ENCODE measurements at places on chromosomes 7 and 10. TPM values are rescaled to one million over a fixed set of nuclear protein-coding genes. Genes with fewer than 3 reads are reported as not detected.

DNA sequence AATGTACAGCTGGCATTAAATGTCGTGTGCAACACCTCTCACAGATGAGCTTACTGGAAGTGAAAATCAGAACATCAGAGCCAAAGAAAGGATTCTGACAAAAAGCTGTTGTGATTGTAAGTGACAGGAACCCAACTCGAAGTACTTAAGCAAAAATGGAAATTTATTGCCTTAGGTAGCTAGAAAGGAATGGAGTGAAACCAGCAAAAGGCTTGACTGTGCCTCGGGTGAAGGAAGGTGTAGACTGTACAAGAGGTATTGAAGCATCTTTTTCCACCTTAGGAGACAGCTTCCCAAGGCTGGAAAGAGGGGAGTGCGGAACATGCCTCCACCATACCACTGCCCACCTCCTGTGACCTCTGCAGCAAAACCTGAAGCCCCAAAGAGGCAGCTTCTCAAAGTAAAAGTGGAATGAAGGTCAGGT is 27.3 kb upstream of the ITGB1 start:
- no peak for DNase-seq

GRCh38 chr10:93300981-93301380 is 181.2 kb downstream of the MYOF start:
- no peak for DNase-seq

Gene EPO
- not detected for total RNA-seq

Gene SPDYE11
- not detected for total RNA-seq

Gene CRYGN
- total RNA-seq = not detected

- peak; percentile 51 for DNase-seq
Measured at GRCh38 chr10:64733980-64734379, 1212.8 kb downstream of the REEP3 start.

DNA sequence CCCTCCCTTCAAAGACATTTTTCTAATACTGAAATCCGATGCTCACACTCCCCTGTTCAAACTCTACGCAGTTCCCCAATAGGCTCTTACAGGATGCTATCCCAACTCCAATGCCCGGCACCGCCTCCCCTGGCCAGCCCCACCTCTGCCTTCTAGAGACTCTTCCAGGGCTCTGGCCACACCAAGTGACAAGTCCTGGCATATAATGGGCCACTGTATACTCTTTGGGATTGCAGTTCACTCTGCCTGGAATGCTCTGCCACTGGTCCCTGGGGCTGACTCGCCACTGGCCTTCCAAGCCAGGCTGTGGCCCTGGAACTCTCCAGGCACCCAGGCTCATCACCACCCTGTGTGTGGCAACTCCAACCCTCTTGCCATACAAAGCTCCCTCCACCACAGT is 3.1 kb upstream of the BRI3 start:
- no peak for DNase-seq

Gene MMD2
- total RNA-seq = not detected

GRCh38 chr10:26983156-26983555 is 117.1 kb downstream of the ANKRD26 start:
- no peak for DNase-seq

- no peak for DNase-seq
Measured at GRCh38 chr7:127209886-127210285, 42.9 kb downstream of the GRM8 start.

DNA sequence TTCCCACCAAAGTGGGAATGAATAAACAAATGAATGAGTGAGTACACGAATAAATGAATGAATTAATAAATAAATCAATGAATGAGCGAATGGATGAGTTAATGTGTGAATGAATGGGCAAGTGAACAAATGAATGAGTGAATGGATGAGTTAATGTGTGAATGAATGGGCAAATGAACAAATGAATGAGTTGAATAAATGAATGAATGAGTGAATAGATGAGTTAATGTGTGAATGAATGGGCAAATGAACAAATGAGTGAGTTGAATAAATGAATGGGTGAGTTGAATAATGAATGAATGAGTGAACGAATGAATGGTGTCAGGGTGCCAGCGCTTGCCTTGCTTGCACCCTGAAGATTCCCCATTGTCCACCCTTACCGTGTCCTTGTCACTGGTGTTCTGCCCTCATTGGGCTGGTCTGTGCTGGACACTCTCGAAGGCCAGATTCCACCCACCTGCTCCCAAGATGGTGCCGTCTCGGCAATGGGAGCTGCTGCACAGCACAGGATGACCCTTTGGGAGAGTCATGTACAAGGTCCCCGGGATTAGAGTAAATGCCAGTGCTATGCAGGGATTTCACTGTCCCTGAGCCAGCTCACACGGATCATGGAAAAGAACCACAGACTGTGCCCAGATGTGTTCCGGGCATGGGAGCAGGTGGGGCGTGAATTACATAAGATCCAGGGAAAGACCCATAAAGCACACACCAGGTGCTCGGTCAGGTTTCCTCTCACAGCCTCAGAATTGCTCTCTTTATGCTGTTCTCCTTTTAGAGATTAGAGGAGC is 83.2 kb downstream of the CAMK1D start:
- no peak for DNase-seq

GRCh38 chr7:24381894-24382505 is 98.0 kb downstream of the NPY start:
- DNase-seq = no peak

DNA sequence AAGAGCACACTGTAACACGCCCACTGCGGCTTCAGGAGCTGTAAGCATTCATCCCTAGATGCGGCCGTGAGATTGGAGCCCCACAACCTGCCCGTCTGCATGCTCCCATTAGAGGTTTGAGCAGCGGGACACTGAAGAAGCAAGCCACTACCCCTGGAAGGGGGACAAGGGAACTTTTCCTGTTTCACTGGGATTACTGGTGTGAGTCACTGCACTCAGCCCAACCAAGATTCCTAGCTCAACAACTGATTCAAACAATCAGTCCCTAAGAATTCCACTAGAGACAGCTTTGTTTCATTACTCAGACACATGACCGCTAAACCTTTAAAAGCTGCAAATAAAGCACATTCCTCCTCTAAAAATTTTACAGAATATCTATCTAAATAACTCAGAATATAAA is 69.8 kb downstream of the ORC5 start:
- DNase-seq = no peak

Data from Caki2 (cell line).